ENCODE measurements at places on chromosomes 5 and 9.

GRCh38 chr9:113150670-113151611, at the start of gene SLC31A2:
Gene SLC31A2, plus strand, starts transcription at chr9:113151007. Its CDS starts 68 bp downstream, at chr9:113151075.
- peak; percentile 91 for DNase-seq

DNA sequence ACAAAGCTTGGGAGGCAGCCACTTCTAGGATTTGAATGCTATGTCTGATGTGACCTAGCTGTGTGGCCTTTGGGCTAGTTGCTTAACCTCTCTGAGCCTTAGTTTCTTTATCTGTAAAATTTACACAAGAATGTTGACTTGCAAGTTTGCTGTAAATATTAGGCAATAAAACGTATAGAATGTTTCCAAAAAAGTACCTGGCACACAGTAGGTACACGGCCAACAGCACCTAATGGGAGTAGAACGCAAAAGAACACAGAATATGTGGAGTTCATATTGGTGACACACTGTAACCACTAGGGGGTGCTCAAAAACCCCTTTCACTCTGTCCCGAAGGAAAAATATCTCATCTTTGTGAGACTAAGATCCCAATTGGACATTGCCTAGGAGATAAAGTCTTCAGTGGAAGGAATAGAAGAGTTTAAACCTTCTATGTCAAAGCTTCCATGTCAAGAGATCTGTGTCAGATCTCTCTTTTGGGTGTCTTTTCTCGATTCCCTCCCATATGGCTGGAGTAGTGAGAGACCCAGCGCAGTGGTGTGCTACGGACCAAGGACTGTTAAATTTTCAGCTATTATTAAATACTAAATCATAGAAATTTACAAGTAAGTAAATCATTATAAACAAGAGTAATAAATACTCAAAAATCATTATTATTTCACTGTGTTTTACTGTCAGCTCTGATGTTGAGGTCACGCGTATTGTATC, 145.4 kb upstream of the RAD23B start:
- DNase-seq = peak; percentile 29

GRCh38 chr5:64229163-64229774, 63.6 kb downstream of the RNF180 start:
- peak; percentile 67 for DNase-seq

- DNase-seq = no peak
These were observed 27.9 kb upstream of the CEMIP2 start for GRCh38 chr9:71796100-71796767.

DNA sequence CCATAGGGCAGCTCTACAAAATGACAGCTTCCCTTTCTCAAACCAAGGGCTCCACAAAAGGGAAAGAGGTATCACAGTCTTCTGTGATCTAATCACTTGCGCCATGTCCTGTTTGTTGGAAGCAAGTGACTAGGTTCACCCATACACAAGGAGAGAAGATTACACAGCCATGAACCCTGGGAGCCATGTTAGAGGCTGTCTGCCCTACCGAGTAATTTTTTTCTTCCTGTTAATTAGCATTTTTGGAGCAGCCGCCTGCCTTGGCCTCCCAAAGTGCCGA, 33.2 kb upstream of the GOLPH3 start:
- no peak for DNase-seq

- no peak for DNase-seq
These were observed 4.4 kb upstream of the FGD3 start for GRCh38 chr9:92942688-92943616.

DNA sequence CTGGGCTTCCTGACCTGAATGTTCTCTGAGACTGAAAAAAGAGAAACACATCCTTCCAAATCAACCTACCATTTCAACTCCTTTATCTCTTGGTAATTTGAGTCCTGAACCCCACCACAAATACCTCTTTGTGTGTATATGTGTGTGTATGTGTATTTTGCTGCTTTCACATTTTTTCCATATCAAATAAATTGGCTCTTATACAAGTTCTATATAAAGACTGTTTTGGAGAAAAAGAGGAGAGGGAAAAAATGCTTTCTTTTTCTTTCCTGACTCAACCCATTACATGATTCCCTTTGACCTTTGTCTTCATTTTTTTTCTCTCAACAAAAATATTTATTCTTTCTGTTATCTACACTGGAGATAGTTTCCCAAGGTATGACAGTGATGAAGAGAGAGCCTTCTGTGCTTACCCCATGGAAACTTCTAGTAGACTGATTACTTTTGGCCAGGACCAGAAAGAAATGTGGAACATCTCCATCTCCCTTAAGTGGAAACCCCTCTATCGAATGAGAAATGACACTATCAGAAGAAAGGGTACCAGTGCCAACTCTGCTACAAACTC, 85.3 kb downstream of the PAPPA start:
- no peak for DNase-seq

GRCh38 chr9:118263949-118264348, 559.7 kb downstream of the TLR4 start:
- no peak for DNase-seq

DNA sequence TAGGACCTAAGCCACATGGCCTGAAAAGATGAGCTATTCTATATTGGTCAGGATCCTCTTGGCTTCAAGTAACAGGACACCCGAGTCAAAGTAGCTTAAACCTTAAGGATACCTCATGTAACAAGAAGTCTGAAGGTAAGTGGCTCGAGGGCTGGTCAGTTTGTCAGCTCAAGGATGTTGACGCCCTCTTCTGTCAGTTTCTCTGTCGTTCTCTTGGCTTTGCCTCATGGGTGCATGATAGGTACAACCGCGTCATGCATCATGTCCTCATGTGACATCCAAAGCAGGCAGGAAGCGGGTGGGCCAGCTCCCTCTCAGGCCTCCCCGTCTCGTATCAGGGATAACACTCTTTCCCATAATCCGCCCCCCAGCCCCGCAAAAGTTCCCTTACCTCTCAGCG, 22.1 kb upstream of the TCERG1 start:
- DNase-seq = no peak

GRCh38 chr5:92674321-92674720, 906.7 kb downstream of the NR2F1-AS1 start:
- DNase-seq = no peak

- no peak for DNase-seq
These were observed 653.8 kb downstream of the ELAVL2 start for GRCh38 chr9:23172206-23172605.

- no peak for DNase-seq
These were observed 56.2 kb downstream of the TAF11L14 start for GRCh38 chr5:17690473-17690872.

GRCh38 chr9:122095010-122095767, 2.1 kb upstream of the TTLL11 start:
- DNase-seq = peak; percentile 83

DNA sequence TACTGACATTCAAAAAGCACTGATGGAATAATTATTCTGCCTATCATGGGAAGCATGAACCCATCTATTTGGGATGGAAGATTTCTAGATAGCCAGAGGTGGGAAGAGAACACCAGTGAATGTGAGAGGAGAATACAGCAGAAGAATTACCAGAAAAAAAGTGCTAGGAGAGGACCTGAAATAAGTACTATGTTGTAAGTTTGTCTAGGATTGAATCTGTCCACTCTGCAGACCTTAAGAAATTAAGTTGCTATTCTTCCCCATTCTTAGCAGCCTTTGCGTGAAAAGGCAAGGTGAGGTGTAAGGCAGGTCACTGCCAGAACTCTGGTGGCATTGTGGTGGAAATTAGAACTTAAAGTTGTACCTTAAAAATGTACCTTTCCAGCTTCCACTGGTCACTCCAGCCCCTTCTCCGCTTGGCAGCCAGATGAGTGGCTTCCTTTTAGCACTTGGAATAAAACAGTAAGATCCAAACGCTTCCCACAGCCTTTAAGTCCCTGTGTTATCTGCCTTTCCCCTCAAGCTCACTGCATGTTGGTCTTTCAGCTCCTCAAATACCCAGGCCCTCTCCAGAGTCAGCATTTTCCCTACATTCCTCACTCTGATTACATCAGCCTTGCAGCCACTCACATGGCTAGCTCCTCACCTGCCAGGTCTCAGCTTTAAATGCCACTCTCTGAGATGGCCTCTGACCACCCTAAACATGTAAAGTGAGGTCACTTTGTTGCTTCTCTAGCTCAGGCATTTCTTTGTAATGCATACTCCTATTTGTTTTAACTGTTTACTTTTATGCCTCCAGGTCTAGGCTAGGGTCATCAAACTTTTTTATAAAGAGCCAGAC, 253.0 kb downstream of the EPB41L4A start:
- DNase-seq = no peak

GRCh38 chr9:76351006-76351405, 43.2 kb downstream of the RFK start:
- no peak for DNase-seq

DNA sequence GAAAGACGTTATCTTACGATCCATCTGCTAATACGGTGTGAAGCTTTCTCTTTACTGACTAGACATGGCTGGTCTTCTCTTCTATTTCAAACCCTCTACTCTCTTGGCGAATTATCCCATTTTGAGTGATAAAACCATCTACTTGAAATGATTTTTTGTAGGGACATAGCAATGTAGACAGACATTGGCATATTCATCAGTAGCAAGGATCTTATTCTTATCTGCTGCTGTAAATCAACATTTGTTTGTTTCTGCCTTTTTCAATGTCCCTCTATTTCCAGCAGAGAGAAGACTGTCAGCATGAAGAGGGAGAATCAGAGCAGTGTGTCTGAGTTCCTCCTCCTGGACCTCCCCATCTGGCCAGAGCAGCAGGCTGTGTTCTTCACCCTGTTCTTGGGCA, at the start of gene OR1J4:
Gene OR1J4, plus strand, starts transcription at position 301 of the 400 bp plus-strand sequence. Its CDS starts 0 bp downstream, at position 301.
- no peak for DNase-seq

- peak; percentile 38 for DNase-seq
These were observed 25.6 kb downstream of the TMEFF1 start for GRCh38 chr9:100498592-100498991.

DNA sequence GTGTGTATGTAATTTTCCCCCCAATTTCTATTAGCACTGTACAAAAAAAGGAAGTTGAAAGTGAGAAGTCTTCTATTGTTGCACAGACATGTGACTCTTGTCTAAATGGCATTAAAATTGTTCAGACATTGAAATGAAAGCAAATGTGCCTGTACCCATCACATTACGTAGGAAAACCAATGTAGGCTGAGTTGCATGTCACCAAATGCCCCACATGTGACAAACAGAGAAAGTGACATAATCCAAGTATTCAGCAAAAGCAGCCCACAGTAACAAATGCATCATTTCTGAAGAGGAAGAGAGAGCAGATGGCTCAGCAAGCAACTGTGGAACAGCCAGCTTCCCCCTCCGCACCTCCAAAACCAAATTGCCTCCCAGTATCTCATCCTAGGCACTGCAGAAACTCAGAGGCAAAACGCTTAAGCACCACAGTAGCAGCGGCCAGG, 161.5 kb upstream of the NR4A3 start:
- DNase-seq = no peak

DNA sequence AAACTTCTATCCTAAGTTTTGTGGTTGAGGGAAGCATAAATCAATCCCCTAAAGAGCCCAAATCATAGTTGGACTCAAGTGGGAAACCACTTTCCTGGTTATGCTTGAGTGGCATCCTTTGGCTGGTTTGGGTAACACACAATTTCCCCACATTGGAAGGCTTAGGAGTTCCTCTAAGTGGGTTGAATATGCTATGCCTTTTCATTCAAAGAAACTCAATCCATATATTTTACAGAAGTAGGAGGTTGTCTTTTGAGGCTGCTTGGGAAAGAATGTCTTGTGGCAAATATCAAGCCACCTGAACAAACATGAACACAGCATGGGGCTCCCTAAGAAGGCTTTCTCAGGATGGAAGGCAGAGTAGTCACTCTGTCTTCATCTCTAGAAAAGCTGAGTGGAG, 121.1 kb downstream of the SPATA31D1 start:
- no peak for DNase-seq

GRCh38 chr9:35103660-35104191, 795 bp upstream of the STOML2 start:
- no peak for DNase-seq

GRCh38 chr5:156584871-156585270, 257.9 kb downstream of the SGCD start:
- no peak for DNase-seq

DNA sequence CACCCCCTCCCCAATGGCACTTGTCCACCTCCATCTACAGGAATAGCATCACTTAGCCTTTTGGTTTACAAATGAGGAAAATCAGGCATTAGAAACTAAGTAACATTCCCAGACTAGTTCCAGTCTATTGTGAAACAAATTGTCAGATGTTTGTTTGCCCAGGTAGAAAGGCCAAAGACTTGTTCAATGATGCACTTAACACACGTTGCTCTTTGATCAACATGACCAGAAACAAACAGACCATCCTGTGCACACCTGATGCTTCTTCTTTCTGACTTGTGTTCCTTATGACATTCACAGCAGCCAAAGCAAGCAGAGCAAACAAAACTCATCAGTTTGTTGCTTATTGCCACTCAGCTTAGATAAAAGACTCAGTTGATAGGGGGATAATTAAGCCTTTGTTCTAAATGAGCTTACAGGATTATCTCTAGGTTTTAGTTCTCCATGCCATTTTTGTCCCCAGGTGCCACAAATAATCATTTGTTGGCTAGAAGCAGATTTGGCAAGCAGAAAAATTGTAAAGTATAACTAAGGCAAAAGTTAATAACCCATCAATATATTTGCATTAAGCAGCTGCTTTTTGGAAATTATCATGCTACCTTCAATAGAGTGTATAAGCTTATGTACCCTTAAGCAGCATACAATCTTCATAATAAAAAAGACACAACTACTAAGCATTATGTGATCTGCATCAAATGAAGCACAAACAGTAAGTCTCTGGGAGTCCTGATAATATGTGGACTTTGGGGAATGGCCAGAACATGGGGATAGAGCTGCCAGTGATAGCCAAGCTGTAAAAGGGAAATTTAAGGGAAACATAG, 26.3 kb upstream of the FST start:
- no peak for DNase-seq

GRCh38 chr9:82424599-82425120, 436.1 kb downstream of the SPATA31D1 start:
- no peak for DNase-seq

DNA sequence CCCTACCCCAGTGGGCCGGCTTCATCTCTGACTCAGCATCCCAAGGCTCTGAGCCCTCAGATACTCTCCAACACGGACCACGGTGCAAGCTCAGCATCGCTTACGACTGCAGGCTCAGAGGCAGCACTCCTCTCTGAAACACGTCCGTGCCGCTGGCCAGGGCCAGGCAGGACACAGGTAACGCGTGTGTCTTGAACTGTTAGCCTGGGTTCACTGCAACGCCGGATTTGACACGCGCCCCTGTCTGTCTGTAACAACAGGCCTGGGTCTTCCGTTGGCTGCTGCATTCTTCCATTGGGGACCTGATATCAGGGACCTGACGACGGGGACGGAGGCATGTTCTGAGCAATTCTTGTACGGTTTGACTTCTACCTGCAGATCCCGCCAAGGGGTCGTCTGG, 6.4 kb downstream of the SLC6A3 start:
- DNase-seq = no peak

- no peak for DNase-seq
These were observed 3.4 kb upstream of the FGFR4 start for GRCh38 chr5:177083357-177083756.

GRCh38 chr5:4879693-4880303, 260.3 kb upstream of the ADAMTS16 start:
- DNase-seq = peak; percentile 64

All from OCI-M1 (cell line).